ENCODE measurements at places on chromosomes 5 and 9.

- DNase-seq: no peak
Measured at GRCh38 chr5:74536658-74537057, 103.9 kb downstream of the ENC1 start.

- DNase-seq: no peak
Measured at GRCh38 chr9:36862206-36863145, 171.6 kb downstream of the PAX5 start.

GRCh38 chr9:26939955-26940711, 6.9 kb downstream of the PLAA start:
- DNase-seq: no peak

GRCh38 chr9:136426787-136427186, 12.9 kb downstream of the INPP5E start:
- no peak for DNase-seq

- DNase-seq: no peak
Measured at GRCh38 chr9:88818495-88819201, 172.6 kb upstream of the S1PR3 start.

DNA sequence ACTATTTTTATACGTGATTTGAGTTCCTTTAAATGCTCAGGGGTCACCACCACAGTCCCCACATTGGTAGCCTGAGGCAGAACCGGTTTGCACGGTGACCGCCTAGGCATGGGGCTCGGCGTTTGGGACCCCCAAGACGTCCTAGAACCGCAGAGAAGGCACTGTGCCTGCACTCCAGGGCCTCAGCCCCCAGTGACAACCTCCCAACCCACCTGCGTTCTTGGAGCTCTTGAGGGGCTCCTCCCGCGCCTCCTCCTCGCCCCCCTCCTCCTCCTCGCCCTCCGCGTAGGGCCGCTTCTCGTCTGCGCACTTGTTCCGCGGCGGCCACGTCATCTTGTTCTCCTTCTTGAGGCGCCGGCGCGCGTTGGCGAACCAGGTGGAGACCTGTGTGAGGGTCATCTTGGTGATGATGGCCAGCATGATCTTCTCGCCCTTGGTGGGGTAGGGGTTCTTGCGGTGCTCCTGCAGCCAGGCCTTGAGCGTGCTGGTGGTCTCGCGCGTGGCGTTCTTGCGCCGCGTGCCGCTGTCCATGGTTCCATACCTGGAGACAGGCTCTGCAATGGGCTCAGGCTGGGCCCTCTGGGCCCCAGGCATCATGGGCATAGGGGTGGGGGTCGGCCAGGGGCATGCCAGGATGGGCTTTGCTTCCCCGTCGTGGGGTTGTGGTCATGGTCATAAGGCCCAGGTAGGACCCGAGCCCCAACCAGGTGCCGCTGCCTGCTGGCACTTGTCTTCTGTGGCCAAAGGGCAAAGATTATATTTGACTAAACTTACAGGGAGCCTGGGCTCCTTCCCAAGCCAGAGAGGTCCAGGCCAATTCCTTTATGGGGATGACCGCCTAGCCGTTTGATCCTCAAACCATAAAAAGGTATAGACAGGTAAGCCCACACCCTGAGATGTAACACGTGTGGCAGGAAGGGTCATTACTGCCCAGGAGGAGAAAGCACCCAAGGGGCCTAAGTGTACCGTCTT, 3.1 kb downstream of the IRX4 start:
- DNase-seq: no peak

DNA sequence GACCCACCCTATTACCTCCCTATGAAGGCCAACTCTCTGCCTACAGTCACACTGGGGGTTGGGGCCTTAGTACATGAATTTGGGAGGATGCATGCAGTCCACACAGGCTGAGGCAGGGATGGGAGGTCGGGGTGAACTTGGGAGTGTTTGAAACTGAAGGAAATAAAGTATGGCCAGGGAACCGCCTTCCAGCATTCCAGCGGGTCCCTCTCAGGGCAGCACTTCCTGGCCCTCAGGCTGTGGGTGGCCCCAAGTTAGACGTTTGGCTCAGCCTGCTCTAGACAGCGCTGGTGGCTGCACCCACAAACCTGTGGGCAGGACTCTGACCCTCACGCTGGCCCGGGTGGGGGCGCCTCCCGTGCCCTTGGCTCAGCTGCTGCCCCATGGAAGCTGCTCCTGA, 74.3 kb downstream of the UBE2QL1 start:
- DNase-seq: no peak

GRCh38 chr5:69188811-69189161, 597 bp upstream of the CENPH start:
- DNase-seq: no peak

- no peak for DNase-seq
Measured at GRCh38 chr5:124700333-124700732, 46.1 kb downstream of the ZNF608 start.

- DNase-seq: no peak
Measured at GRCh38 chr9:101114317-101114716, 85.8 kb downstream of the PLPPR1 start.

- no peak for DNase-seq
Measured at GRCh38 chr5:163578652-163579051, 73.2 kb downstream of the MAT2B start.

- DNase-seq: no peak
Measured at GRCh38 chr5:15510831-15511230, 10.9 kb downstream of the FBXL7 start.

DNA sequence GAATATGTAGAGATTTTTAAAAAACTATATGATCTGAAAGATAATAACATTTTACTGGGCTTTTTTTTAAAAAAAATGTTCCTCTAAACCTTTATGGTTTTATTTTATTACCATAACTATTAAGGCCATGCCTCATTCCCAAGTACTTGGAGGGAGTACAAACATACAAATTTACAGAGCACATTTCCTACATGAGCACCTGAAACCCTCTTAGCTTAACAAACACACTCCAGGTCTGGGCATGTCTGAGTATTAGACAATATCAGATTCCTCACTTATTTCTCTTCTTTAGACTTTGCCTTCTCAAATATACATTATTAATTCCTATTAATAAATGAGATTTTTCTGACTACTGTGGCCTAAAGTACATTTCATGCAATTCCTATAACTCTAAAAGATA, 319.2 kb downstream of the SLCO4C1 start:
- no peak for DNase-seq

- no peak for DNase-seq
Measured at GRCh38 chr9:33197279-33198152, 30.4 kb upstream of the B4GALT1 start.

DNA sequence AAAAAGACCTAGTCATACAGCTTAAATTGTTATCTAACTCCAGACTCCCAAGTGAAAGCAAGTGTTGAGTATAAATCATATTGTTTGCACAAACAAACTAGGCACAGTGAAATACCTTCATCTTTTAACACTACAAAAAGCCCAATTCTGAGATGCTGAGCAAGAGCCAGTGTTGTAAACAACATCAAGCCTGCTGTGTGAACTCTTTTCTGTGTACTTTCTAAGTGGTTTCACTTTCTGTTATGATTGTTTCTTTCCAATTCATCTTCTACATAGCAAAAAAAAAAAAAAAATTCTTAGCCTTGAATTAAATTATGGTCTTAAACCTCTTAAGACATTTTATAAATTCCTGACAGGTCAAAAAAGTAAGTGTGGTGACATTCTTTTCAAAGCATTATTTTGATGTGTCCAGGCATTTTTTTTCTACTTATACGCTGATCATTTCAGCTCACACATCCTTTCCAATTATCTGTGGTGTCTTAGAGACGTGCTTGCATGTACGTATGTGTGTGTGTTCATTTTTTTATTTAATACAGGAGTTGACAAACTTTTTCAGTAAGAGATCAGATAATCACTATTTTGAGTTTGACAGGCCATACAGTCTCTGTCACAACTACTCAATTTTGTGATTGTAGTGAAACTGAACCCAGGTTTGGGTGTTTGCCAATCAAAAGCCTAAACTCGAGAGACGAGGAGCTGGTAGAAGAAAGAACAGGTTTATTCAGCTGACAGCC, 556.1 kb downstream of the CDH9 start:
- no peak for DNase-seq

- no peak for DNase-seq
Measured at GRCh38 chr9:91814753-91815152, 135.3 kb downstream of the ROR2 start.

- DNase-seq: no peak
Measured at GRCh38 chr5:14591548-14591947, 10.0 kb downstream of the OTULINL start.

GRCh38 chr9:4592886-4593285, 69.2 kb upstream of the PLPP6 start:
- DNase-seq: no peak

GRCh38 chr9:30522486-30522885, 1862.0 kb upstream of the ACO1 start:
- DNase-seq: no peak

- no peak for DNase-seq
Measured at GRCh38 chr5:128339585-128339984, 198.5 kb downstream of the FBN2 start.

DNA sequence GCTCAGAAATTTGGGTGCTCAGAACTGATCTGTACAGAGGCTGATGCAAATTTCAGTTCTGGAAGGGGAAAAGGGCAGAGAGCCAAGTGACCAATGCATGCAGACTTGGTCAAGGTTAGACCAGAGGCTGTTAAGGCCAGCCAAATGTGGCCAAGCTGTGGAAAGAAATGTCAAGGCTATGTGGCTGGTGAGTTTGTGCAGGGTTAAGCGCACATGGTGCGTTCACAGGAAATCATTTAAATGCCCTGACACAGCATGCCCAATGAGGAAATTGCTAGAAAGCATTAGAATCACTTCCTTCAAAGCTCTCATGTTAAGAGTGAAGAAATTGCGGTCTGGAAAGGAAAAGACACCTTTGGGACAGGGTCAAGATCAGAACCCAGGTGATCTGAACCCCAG, 58.0 kb downstream of the PTPN3 start:
- DNase-seq: no peak

DNA sequence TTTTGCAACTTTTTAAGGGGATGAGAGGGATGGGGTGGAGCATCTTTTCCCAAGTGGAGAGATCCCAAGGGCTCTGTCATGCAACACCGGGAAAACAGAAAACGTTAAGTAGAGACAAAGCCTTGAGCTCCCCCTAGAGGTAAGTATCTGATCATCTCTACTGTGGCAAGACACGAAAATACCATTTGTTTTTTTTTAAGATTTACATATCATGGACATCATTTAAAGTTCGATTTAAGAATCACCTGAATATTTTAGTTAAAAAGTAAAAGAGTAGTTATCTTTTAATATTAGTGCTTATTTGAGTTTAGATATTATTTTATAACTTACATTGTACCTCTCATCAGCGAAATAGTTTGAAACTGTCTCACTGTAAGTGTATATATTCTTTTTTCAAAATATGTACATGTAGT, 200.4 kb downstream of the LRRC70 start:
- DNase-seq: no peak

- DNase-seq: no peak
Measured at GRCh38 chr9:83932011-83932410, 10.8 kb upstream of the KIF27 start.

GRCh38 chr5:132480042-132480441, 10.5 kb downstream of the IRF1 start:
- no peak for DNase-seq

DNA sequence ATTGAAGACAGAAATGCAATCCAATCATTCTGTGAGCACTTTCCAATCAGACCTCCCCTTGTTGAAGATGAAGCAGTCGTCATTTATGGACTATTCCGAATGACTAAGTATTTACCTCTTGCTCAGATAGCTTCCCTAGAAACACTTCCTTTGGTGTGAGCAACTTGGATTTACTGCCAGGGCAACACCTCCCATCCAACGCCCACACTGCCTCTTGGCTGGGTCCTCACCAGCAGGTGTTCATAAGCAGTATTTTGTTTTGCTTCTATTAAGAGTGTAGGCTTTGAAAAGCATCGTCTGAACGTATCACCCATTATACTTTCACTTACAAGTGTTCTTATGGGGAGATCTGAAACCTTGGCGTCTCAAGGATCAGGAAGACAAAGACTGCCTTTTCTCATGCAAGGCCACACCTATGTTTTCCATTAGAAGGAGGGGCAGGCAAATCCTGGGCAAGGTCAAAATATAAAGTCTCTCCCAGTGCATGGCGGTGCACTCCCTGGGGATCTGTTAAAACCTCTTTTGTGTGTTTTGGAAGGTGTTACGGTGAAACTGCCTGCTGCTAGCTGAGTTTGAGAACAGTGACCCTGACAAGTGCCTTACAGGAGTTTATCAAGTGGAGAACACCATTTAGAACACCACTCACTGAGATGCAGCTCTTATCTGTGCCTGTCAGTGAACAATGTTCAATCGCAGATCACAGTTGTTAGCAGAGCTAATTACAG, 10.6 kb upstream of the MARCHF3 start:
- DNase-seq: no peak

GRCh38 chr5:68180121-68181038, 35.2 kb upstream of the PIK3R1 start:
- no peak for DNase-seq

DNA sequence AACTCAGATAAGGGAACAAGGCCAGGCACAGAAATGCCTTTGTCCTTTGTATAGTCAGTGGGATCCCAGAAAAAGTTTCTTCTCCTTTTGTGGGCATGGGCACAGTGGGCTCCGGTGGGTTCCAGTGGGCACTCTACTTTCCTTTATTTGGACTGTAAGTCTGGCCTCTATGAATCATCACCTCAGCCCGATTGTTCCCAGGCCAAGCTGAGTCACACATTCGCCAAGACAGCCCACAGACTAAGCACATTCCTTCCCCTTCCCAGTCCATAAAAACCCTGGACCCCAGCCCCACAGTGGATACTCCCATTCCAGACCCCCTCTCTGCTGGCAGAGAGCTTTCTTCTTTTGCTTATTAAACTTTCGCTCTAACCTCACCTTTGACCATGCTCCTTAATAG, 165.0 kb downstream of the FBXL17 start:
- no peak for DNase-seq

GRCh38 chr9:130780415-130780814, 54.6 kb upstream of the ABL1 start:
- DNase-seq: no peak

GRCh38 chr5:15002173-15002572, 130.6 kb upstream of the ANKH start:
- DNase-seq: no peak

DNA sequence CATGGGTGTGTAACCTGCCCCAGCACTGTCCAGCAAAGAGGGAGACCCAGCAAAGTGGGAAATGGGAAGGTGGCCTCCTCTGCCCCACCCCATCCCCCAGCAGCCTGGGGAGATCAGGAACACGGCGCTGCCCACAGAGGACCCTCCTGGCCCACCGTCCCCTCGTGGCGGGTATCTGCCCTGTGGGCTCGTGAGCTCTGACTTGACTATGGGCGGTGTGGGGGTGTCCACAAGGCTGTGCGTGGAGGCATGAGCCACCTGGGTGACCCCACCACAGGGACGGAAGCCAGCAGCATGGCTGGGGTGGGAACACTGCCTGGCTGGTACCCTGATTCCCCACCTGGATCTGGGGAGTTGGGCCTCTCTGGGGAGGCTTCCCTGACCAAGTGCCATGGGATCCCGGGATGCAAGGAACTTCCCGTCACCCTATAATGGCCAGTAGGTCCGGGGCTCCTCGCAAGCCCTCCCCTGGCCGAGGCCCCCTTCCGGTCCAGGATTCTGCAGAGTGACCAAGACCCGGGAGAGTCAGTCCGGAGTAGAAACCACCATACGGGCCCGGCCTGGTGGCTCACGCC, 29.3 kb upstream of the SLC6A19 start:
- DNase-seq: no peak

Data from activated effector memory CD4-positive, alpha-beta T cell treated with Interleukin-2 at 50 U/mL for 16 hours (primary cell).